ENCODE measurements at places on chromosomes 5 and 9. TPM values are rescaled to one million over a fixed set of nuclear protein-coding genes. Genes with fewer than 3 reads are reported as not detected.
A peak's percentile ranks its signal among the peaks of the same experiment; 100 is the strongest.

Gene GABRA1
- not detected for total RNA-seq

Gene LHX3
- total RNA-seq, result 0.19 TPM

Gene CXXC5
- total RNA-seq, result 161 TPM

Gene PPP2R2B
- total RNA-seq, result not detected

- no peaks in the 10 kb centered on the region for H3K27me3 ChIP-seq
- no peaks in the 10 kb centered on the region for H3K36me3 ChIP-seq
- H3K27ac ChIP-seq, result no peak overlapping the region
- no peak for DNase-seq
- no peaks in the 10 kb centered on the region for H3K4me1 ChIP-seq
These were observed 301.5 kb downstream of the KCTD16 start for GRCh38 chr5:144472221-144472620.

DNA sequence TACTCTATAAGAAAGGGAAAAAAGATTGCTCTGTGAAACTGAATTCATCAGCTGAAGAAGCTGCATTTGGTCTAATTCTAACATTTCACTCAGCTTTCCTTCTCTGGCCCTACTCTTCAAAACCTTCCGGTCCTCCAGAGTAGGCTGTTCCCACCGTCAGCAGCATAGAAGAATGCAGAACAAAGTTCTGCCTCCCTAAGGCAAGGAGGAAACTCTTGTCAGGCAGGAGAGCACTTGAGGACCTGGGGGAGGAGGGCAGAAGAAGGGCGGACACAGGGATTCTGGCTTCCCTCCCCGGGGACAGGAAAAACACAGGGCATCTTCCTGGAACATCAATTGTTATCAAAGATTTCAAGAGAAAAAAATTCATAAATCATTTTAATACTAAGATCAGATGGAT is 69.2 kb upstream of the SHB start:
- no peak overlapping the region for H3K4me3 ChIP-seq
- no peaks in the 10 kb centered on the region for H3K27me3 ChIP-seq
- H3K36me3 ChIP-seq, result no peaks in the 10 kb centered on the region
- no peak for DNase-seq
- H3K27ac ChIP-seq, result no peak overlapping the region

DNA sequence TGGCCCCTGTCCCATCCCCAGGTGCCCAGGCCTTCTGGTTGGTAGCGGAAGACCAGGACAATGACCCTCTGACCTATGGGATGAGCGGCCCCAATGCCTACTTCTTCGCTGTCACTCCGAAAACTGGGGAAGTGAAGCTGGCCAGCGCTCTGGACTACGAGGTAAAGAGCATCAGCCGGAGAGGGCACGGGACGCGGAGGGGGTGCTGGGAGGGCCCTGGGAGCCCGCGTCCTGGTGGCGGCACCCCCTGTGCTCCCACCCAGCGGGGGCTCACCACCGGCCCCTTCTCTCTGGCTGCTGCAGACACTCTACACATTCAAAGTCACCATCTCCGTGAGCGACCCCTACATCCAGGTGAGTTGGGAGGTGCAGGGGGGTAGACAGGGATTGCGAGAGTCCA is 19.5 kb downstream of the CDHR2 start:
- no peak overlapping the region for H3K4me3 ChIP-seq
- H3K4me1 ChIP-seq, result no peaks in the 10 kb centered on the region
- H3K36me3 ChIP-seq, result no peaks in the 10 kb centered on the region
- peaks cover 12% of the 10 kb centered on the region for H3K27me3 ChIP-seq
- H3K27ac ChIP-seq, result no peak overlapping the region

DNA sequence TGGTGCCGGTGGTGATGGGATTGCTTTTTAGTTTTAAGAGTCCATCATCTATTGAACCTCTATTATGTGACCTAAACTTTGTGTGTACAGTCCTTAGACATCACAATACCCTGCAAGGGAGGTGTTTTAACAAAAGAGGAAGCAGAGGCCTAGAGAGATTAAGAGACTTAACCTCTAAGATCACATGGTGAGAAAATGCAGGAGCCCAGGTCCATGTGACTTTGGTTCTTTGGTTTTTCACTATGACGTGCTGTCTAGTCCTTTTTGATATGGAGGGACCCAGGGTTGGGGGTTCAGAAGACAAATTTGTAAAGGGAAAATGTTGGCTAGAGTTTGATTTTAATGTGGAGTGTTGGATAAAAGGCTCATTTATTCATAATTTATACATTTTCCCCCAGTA is 34.1 kb upstream of the TRMT10B start:
- no peak overlapping the region for H3K27ac ChIP-seq
- H3K27me3 ChIP-seq, result no peaks in the 10 kb centered on the region
- no peak overlapping the region for H3K4me3 ChIP-seq
- H3K4me1 ChIP-seq, result no peaks in the 10 kb centered on the region

- H3K36me3 ChIP-seq, result no peaks in the 10 kb centered on the region
- H3K4me1 ChIP-seq, result no peaks in the 10 kb centered on the region
- no peak for DNase-seq
- no peak overlapping the region for H3K4me3 ChIP-seq
These were observed 324.1 kb upstream of the KIF2A start for GRCh38 chr5:61981886-61982285.

DNA sequence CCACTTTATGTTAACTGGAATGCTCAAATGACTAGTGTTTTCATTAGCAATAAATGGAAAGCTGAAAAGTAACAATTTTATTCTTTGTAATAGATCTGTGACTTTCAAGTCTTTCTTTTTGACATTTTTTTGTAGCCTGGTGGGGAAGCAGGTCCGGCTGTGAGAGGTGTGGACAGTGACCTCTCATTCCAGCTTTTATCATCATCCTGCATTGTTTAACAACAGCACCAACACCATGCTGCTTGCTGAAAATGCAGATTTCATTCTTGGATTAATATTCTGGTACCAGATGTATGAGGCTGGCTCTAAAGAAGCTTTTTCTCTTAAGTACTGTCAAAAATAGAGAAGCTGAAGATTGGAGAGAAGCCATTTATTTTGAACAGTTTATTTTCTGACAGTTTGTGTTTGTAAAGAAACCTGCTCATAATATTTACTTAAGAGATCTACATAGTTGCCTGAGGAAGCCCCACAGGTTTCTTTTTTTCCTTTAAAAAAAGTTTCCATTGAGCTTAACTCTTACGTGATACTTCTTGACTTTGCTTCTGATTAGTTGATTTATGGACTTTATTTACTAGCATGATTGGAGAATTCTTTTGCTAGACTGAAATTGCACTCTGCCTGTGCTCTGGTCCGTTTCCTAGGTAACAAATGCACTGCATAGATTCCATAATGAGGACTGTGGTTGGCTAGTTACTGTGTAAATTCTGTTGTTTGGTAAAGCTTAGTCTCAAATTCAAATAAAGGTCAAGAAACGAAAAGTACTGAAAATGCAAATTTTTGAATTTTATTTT is 3.4 kb downstream of the KIAA1958 start:
- DNase-seq, result no peak
- H3K27me3 ChIP-seq, result no peaks in the 10 kb centered on the region
- peaks cover 13% of the 10 kb centered on the region for H3K4me1 ChIP-seq
- H3K36me3 ChIP-seq, result no peaks in the 10 kb centered on the region
- H3K4me3 ChIP-seq, result no peak overlapping the region

Gene APC
- total RNA-seq, result 55.8 TPM

DNA sequence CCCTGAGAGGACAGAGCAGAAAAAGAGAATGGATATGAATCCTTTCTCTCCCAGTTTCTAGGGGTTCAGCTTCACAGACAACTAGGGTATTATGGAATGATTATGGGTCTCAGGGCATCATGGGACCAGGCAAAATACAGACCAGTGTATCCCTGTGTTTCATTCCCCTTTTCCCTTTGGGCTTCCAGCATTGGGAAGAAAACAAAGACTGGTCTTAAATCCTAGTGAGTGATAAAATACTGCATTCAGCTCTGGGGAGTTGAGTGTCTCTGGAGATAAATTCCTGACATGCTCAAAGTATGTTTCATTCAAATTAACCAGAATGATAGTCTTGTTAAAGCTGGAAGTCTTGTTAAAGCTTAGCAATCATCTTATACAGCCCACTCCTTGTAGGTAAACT is 2.4 kb upstream of the POU4F3 start:
- DNase-seq, result no peak
- H3K4me1 ChIP-seq, result peaks cover 4% of the 10 kb centered on the region
- no peaks in the 10 kb centered on the region for H3K36me3 ChIP-seq
- H3K27me3 ChIP-seq, result peaks cover 81% of the 10 kb centered on the region
- no peak overlapping the region for H3K4me3 ChIP-seq

- no peaks in the 10 kb centered on the region for H3K4me1 ChIP-seq
- no peak overlapping the region for H3K27ac ChIP-seq
- H3K36me3 ChIP-seq, result peaks cover 15% of the 10 kb centered on the region
These were observed 65.0 kb downstream of the CEMIP2 start for GRCh38 chr9:71703172-71703872.

Gene MPDZ
- total RNA-seq, result not detected

Gene NEURL1B
- total RNA-seq, result 0.12 TPM

Gene TUT7
- 70.7 TPM for total RNA-seq

GRCh38 chr5:131976414-131977211 is 31.1 kb upstream of the MEIKIN start:
- no peaks in the 10 kb centered on the region for H3K4me1 ChIP-seq
- H3K27me3 ChIP-seq, result no peaks in the 10 kb centered on the region
- H3K4me3 ChIP-seq, result no peak overlapping the region
- DNase-seq, result no peak

Gene PAPPA
- total RNA-seq, result not detected

Gene CTSV
- not detected for total RNA-seq

DNA sequence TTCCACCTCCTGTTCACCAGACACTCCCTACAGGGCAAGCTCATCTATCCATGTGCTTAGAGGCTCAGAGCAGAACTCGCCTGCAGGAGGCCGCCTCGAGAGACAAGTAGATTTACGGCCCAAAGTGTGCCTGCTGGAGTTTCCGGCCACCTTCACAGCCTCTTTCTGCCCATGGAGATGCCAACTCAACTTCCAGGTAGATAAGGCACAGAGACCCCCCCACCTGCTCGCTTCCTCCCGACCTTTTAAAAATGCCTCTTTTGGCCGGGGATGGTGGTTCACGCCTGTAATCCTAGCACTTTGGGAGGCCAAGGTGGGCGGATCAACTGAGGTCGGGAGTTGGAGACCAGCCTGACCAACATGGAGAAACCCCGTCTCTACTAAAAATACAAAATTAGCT is 46.6 kb downstream of the EXD3 start:
- no peaks in the 10 kb centered on the region for H3K36me3 ChIP-seq
- H3K4me1 ChIP-seq, result no peaks in the 10 kb centered on the region
- no peak overlapping the region for H3K27ac ChIP-seq
- no peaks in the 10 kb centered on the region for H3K27me3 ChIP-seq
- no peak overlapping the region for H3K4me3 ChIP-seq

DNA sequence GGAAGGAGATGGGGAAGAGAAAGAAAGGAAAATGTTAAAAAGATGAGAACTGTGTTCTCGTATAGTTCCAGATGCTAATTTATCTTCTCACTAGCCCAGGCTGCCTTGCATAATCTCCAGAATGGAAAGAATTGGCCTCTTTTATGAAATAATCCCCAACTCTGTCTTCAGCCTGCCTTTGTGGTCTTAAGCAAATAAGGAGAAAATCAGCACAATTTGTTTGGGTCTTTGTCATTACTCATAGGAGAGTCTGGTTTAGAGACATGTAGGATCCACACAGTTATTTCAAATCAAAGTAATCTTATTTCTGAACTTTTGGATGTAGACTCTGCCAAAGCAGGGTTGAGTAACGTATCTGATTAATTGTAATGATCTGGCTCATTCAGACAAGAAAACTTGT is 50.7 kb upstream of the CAMK4 start:
- no peak overlapping the region for H3K4me3 ChIP-seq
- H3K36me3 ChIP-seq, result no peaks in the 10 kb centered on the region
- H3K4me1 ChIP-seq, result no peaks in the 10 kb centered on the region
- no peak overlapping the region for H3K27ac ChIP-seq
- no peak for DNase-seq

Gene PCDHGA9
- 1.9 TPM for total RNA-seq

Gene FOXI1
- total RNA-seq, result not detected

Gene BNC2
- total RNA-seq, result not detected

- no peaks in the 10 kb centered on the region for H3K27me3 ChIP-seq
- no peaks in the 10 kb centered on the region for H3K4me1 ChIP-seq
- no peaks in the 10 kb centered on the region for H3K36me3 ChIP-seq
- no peak for DNase-seq
- H3K4me3 ChIP-seq, result no peak overlapping the region
These were observed 33.2 kb downstream of the SHB start for GRCh38 chr9:38035873-38036272.

- H3K27ac ChIP-seq, result no peak overlapping the region
- H3K4me1 ChIP-seq, result peaks cover 6% of the 10 kb centered on the region
- no peaks in the 10 kb centered on the region for H3K36me3 ChIP-seq
- DNase-seq, result peak; percentile 5
These were observed 304.6 kb upstream of the DMRT1 start for GRCh38 chr9:536597-537511.

DNA sequence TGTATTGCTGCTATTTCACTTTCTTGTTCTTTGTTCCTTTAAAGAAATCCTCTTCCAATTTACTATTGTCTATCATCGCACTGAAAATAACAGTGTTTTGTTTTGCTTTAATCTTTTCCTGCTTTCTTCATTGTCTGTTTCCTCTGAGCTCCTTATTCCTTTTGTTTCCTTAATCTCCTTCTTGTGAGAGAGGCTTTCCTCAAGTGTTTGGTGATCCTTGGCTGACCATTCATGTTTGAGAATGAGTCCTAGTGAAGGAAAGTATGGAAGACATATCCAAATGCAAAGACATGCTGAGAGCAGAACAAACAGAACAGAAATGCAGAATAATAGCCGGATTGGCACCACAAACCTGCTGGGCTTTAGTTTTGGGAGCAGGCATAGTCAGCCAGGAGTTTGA is 42.0 kb upstream of the ENTREP1 start:
- DNase-seq, result no peak
- no peaks in the 10 kb centered on the region for H3K4me1 ChIP-seq
- H3K27me3 ChIP-seq, result peaks cover 2% of the 10 kb centered on the region
- no peaks in the 10 kb centered on the region for H3K36me3 ChIP-seq

- H3K27me3 ChIP-seq, result peaks cover 8% of the 10 kb centered on the region
- no peak overlapping the region for H3K27ac ChIP-seq
- no peak for DNase-seq
- H3K36me3 ChIP-seq, result no peaks in the 10 kb centered on the region
- no peaks in the 10 kb centered on the region for H3K4me1 ChIP-seq
These were observed 49.6 kb upstream of the CPLX2 start for GRCh38 chr5:175821790-175822211.

Gene GRM6
- total RNA-seq, result not detected

All from B cell (primary cell).